ENCODE measurements at places on chromosomes 7 and 10.
A peak's percentile ranks its signal among the peaks of the same experiment; 100 is the strongest.

DNA sequence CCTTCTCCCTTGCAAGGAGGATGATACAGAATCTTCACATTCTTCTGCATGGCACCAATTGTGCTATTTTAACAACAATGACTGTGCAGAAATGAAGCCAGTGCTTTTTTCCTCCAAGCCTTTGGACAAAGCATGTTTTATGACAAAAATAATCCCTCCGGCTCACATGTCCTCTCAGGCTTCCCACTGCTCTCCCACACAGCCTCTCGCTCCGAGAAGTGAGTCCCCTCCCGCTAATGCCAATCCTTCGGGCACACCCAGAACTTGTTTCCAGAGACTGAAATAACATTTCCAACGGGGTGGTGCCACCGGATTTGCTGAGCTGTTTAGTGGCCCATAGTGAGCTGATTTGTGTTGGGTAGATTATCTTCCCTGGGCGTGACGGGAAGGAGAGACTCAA is 35.8 kb downstream of the RBM17 start:
- no peak for DNase-seq

- DNase-seq: no peak
Measured at GRCh38 chr10:31999836-32000235, 56.4 kb downstream of the KIF5B start.

- no peak for DNase-seq
Measured at GRCh38 chr7:105209870-105210269, 178.9 kb downstream of the SRPK2 start.

GRCh38 chr7:73702226-73702625 is 17.2 kb downstream of the STX1A start:
- no peak for DNase-seq

DNA sequence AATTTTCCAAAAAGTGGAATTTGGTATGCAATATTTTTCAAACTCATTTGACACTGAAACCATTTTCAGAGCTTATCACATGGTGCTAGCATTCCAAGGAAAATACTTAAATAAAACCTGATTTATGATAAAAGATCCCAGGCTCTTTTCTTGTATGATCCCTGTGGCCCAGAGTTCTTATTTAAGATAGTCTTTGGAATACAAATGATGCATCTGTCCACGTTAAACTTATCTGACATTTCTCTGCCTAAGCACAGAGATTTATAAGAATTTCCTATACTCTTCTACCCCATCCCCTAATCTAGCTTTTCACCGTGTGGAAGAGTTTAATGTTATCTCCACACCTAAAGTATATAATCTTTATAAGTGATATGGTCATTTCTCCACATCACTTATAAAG is 66.2 kb downstream of the AHR start:
- no peak for DNase-seq

GRCh38 chr7:2825559-2826227 is 18.4 kb downstream of the GNA12 start:
- DNase-seq: no peak

DNA sequence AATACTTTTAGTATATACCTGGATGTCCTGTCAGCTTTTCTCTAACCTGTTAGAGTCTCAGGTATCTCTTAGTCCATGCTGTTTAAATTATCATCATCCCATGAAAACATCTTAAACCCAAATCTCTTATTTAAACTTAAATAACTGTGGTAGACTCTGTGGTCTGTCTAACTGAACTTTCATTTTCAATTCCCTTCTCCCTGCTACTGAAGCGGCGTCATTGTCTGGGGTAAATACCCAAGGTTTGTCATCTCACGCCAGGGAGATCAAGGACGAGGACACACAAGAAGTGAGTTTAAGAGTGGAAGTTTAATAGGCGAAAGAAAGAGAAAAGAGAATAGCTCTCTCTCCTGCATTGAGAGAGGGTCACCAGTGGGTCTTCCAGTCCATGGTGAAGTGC is 804.4 kb upstream of the CELF2 start:
- no peak for DNase-seq

GRCh38 chr7:50552139-50552538 is 13.1 kb downstream of the DDC start:
- no peak for DNase-seq

GRCh38 chr7:134562136-134562535 is 13.2 kb downstream of the AKR1B15 start:
- no peak for DNase-seq

- no peak for DNase-seq
Measured at GRCh38 chr7:7970531-7971307, 2.1 kb downstream of the GLCCI1 start.

DNA sequence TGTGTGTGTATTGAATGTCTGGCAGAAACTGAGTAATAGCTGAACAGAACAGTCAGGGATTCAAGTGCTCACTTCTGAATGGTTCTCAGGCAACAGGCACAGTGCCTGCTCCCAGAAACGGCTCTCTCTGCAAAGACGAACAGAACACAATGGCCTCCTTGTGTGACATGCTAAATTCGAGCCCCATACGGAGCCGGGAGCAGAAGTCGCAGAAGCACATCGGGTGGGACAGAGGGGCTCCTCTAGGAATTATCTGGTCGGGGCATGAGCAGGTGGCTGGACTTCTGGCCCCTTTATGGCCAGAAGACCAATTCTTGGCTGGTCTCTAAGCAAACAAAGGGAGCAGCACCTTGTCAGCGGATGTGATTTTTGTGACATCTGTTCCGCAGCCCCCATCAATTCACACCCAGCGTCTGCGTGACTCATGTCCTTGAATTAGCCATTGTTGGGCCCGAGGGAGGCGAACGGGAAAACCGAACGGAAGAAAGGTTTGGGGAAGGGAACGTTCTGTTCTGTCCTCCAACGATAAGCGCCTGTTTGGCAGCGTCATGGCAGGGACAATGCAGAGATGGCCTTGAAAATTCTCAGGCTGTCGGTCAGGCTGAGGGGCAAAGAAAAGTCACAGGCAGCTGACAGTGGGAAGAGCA is 47.3 kb upstream of the NPTX2 start:
- DNase-seq: no peak

DNA sequence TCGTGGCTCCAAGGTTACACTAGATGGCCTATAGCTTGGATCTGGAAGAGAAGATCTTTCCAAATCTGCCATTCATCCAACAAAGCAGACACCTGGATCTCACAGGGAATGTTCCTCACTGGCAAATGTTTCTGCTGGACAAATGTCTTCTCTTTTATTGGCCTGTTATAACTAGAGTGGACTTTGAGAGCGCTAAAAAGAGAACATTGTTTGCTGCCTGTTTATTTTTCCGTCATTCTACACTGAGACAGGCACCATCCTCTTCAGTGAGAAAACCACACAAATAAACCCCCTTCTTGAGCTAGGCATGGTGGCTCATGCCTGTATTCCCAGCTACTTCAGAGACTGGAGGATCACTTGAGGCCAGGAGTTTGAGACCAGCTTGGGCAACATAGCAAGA is 206.9 kb downstream of the CREB5 start:
- DNase-seq: no peak

DNA sequence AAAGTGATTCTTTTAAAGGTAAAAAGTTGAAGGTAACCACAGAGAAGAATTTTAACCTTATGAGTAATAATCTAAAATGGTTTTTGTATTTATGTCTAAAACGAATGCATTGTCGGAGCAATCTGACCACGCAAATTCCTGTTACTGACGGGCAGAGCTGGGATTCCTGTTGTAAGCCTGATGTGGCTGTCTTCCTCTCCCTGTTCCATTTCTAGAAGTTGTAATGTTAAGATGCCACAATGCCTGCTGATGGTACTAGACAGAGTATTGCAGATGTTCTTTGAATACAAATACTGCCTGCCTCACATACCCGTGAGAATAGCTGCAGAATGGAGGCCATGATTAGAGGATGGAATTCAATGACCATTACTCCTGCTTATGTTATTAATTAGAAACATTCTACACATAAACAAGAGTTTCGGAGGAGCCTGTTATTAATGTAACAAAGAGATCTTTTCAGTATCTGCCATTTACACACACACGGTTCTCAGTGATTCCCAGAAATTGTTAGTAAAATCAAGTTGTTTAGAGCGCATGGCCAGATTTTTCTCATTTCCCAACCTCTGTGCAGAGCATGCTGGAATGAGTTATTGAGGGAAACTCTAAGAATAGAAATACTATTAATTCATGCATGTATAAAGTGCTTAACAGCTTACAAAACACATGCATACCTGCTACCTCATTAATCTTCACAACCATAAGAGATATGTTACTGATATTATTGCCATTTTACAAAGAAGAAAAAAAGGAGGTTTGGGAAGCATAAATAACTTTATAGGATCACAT is 196.8 kb downstream of the PTN start:
- no peak for DNase-seq

DNA sequence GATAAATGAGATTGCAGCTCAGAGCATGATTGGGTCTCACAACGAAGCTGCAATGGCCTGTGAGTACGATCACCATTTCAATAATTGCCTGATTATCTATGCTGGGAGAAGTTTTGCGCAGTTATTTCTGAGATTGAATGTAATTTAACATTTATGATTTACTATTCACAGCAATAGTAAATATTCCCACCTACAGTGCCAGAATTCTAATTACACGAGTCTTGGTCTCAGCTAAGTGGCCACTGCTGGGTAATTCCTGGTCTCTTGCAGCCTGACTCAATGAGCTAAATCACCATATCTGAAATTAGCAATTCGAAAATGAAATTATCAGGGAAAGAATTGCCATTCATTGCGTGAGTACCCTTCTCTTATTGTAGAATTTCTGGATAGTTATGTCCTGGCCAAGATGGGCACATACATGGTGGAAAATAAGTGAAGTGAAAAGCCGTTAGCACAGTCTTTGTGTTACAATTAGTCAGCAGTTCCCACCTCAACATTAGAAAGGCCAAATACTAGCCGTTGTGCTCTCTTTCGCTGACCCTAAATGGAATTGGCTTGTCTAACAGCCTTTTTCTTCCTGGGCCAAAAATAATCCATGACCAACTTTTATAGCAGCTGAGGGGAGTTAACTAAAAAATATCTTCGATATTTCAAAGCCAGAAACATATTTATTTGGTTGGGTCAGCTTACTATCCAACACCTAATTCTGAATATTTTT is 681.0 kb upstream of the C7orf33 start:
- DNase-seq: no peak

GRCh38 chr10:71744897-71745663 is 25.5 kb upstream of the C10orf105 start:
- DNase-seq: no peak

DNA sequence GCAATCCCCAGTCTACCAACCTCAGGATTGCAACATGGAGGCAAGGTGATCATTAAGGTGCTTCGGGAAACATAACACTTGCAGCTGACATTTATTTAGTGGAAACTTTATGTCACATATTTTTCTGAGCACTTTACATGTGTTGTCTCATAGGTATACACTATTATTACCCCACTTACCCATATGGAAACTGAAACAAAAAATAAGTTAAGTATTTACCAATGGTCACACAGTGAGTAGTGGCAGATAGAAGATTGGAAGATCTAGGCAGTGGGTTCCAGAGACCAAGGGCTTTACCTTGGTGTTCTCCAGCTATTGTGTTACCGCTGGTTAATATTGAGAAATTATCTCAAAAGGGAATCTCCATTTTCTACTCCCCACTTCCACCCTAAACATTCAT is 1279.1 kb upstream of the SORCS1 start:
- DNase-seq: no peak

DNA sequence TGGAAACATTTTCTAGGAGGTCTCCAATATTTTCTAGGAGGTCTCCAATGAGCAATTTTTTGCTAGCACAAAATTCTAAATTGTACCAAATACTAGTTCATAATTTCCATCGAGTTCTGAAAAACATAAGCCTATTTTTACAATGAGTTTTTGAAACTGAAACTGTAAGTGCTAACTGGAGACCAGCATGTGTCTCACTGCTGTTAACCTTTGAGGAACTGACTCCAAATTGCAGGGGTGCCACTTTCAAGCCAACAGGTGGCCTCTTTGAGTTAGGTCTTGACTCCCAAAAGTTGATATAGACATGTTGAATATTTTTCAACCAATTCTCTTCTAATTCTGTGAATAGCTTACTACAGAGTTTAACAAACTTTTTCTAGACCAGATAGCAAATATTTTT is 58.8 kb downstream of the CAV1 start:
- no peak for DNase-seq

DNA sequence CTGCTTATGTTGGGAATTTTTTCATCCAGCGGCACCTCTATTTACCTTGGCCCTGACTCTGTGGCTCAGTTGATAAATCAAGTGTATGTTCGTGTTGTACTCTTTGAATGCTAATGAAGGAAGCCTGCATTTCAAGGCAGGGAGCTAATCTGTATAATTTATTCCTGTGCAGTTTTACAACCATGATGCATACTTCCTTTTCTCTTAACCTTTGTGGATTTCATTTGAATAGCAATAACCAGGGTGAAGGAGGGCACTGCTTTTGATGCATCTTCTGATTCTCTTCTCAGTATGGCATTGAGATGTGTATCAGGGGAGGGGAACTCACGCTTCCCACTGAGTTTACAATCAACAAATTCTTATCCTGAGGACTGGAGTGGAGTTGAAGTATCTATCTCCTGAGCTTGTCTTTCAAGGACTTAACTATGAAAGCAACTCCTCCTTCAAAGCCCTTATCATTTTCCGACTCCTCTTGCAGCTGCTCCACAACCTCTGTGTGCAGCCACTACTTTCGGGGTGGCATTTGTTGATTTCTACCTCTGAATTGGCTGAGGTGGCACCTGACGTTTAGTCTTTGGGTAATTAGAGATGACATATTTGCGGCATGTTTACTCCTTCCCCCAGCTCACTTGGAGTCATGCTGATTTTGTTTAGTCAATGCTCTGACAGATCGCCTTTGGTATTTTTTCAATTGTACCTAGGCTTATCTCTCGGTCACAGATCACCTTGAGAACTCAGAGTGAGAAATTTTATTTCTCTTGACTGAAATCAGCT is 275.2 kb downstream of the PHTF2 start:
- no peak for DNase-seq

GRCh38 chr10:103919648-103920025 is 1.7 kb upstream of the STN1 start:
- no peak for DNase-seq

DNA sequence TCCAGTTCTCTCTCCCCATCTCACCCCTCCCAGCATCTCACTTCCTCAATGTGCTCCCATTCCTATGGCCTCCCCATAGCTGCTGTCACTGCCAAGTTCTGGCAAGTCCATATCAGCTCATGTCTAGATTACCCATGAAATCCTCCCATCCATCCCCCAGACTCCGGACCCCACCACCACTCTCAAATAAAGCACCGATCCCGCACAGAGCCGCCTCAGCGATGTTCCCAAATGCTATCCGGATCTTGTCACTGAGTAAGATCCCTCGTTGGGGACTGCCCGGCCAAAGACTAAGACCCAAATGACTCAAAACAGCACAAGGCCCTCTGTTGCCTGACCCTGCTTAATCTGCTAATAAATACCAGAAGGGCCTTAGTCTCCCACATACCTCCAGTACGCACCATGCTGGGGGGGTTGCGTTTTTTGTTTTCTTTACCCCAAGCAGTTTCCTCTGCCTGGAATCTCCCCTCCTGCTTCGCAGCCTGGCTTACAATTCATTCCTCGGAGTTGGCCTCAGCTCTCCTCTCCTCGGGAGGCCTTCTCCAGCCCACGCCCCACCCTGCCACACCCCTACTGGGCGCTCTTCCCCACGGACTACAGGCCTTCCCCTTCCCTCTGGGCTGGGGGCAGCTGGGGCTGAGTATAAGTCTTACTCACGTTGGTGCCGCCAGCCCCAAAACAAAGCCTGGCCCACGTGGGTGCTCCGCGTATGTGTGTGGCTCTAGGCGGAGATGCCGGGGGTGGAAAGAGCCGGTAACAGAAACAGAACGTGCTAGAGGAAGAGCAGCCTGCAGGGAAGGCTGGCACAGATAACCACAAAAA is 1.8 kb upstream of the DUSP5 start:
- DNase-seq: peak; percentile 60

GRCh38 chr7:156475179-156475578 is 165.4 kb upstream of the RNF32 start:
- no peak for DNase-seq

GRCh38 chr10:12540341-12540781 is 191.0 kb downstream of the CAMK1D start:
- no peak for DNase-seq

Data from activated CD4-positive, alpha-beta T cell treated with anti-CD3 and anti-CD28 coated beads, Interleukin-2, amount 50 U/mL, for 1 hour (primary cell).